Sciatic nerve (tissue), 2 donors: ENCODE measurements at places on chromosomes 2 and 18. TPM values are rescaled to one million over a fixed set of nuclear protein-coding genes. Genes with fewer than 3 reads are reported as not detected.
A peak's percentile ranks its signal among the peaks of the same experiment; 100 is the strongest.

- DNase-seq: no peak
Observed at GRCh38 chr2:190726255-190726654, 77.4 kb downstream of the NAB1 start.

GRCh38 chr18:10216791-10217190, 237.6 kb upstream of the APCDD1 start:
- DNase-seq: no peak

GRCh38 chr2:77397763-77398162, 124.4 kb downstream of the LRRTM4 start:
- DNase-seq: no peak

DNA sequence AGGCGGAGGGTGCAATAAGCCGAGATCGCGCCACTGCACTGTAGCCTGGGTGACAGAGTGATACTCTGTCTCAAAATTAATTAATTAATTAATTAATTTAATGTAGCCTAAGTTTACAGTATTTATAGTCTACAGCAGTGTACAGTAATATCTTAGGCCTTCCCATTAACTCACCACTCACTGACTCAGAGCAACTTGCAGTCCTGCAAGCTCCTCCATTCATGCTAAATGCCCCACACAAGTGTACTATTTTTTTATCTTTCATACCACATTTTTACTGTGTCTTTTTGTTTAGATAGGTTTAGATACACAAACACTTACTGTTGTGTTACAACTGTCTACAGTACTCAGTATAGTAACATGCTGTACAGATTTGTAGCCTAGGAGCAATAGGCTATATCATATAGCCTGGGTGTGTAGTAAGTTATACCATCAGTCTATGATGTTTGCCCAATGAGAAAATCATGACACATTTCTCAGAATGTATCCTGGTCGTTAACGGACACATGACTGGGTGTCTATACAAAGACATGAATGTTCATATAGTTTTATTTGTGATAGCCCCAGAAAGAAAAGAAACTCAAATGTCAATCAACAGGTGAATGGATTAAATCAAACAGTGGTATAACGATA, 15.8 kb upstream of the RNU2-63P start:
- no peak for DNase-seq

Gene TEX51
- total RNA-seq: not detected

Gene CCBE1
- 0.67 TPM for total RNA-seq

Gene PDE1A
- total RNA-seq: 45.7 TPM

Gene HS6ST1
- total RNA-seq: 27.2 TPM

DNA sequence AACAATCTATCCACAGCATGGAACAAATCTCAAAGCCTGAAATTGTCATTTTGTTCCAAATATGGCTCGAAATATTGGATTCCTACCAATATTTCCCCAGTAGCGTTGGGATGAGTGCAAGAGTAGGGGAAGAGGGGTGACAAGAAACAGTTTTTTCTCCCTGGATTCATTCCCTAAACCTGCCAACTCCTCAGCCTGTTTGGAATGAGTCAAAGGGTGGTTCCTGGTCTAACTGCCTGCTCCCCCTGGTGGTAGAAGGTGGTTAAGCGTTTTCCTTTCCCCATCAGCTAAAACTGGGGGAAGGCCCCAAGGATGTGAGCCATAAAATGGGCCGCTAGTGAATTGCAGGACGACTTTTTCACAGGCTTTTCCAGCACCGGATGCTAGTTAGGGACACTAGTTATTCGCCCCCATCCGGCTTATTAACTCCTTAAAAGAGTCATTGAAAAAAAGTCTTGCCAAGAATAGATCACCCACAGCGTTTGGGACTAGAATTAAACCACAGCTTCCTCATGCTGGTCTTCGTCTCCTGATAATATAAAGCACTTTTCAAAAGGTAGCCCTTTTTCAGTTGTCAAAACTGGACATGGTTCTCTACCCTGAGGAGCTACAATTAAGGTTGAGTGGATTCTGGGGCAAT, 72.5 kb downstream of the DHRS9 start:
- DNase-seq: peak; percentile 67

GRCh38 chr2:85111819-85112281, 21.3 kb upstream of the TCF7L1 start:
- no peak for DNase-seq

- DNase-seq: no peak
Observed at GRCh38 chr18:59068276-59069071, 71.2 kb upstream of the SEC11C start.

DNA sequence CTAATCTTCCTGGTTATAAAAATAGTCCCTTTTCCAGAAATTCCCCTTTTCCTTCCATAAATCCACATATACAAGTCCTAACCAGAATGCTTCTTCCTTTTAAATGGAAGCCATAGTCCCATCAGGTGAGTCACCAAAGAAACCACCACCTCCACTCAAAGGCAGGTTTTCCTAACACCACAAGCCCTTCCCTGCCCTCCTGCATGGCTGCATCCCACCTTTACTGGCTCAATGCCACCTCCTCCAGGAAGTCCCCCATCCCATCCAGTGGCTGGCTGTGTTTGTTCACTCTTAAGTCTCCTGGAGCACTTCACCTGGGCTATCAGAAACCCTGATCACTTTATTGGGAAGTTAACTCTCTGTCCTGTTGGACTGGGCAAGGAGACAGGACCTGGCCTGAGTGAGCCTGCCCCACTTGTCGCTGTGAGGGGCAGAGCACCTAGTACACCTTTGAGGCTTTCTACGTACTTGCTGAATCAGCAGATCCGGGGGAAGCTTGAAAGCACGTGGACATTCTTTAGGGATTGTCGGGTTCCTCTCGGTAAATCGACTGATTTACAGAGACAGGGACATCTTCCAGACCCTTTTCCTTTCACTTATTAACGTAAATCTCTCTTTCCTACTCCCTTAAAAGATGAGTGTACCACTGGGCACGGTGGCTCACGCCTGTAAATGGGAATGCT, 71.0 kb downstream of the NGEF start:
- no peak for DNase-seq

GRCh38 chr2:29443627-29444026, 328.4 kb downstream of the CLIP4 start:
- DNase-seq: no peak

- no peak for DNase-seq
Observed at GRCh38 chr2:127097471-127097765, 9.5 kb downstream of the BIN1 start.

Gene KCNIP3
- total RNA-seq: 13.9 TPM

Gene SLC30A3
- total RNA-seq: not detected

- DNase-seq: peak; percentile 65
Observed at GRCh38 chr2:224038049-224038829, 847 bp downstream of the SERPINE2 start.

Gene TMEM198
- total RNA-seq: 2.1 TPM

- DNase-seq: no peak
Observed at GRCh38 chr18:37762076-37762621, 196.6 kb upstream of the CELF4 start.

DNA sequence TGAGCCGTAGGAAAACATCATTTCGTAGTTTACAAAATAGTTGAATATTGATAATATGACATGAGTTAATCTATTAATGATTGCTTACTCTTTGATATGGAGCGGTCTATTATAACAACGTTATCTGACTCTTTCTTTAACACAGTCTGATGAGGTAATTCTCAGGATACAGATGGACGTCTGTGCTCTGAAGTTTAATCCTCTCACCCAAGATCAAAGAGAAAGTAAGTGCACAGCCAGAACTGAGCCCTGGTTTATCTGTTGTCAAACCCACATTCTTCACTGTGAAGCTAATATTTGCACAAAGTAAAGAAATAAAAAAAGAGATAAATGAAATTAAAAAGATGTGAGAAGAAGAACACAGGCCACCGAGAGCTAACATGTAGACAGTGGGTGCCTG, 190.9 kb upstream of the COPS8 start:
- DNase-seq: no peak

GRCh38 chr18:2982452-2983269, 30.3 kb downstream of the LPIN2 start:
- no peak for DNase-seq

DNA sequence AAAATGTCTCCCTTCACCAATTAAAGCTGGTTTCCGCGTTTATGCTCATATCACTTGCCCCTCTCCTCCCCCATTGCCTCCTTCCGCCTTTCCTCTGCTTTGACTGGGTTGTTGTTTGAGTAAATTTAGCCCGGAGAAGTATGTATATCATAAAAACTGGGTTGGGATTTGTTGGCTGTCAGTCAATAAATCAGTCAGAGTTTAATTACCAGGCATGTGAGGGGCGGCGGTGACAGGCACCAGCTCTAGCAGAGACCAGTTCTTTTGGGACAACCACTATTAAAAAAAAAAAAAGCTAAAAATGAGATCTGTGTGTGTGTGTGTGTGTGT, 382.4 kb upstream of the SMIM21 start:
- no peak for DNase-seq

DNA sequence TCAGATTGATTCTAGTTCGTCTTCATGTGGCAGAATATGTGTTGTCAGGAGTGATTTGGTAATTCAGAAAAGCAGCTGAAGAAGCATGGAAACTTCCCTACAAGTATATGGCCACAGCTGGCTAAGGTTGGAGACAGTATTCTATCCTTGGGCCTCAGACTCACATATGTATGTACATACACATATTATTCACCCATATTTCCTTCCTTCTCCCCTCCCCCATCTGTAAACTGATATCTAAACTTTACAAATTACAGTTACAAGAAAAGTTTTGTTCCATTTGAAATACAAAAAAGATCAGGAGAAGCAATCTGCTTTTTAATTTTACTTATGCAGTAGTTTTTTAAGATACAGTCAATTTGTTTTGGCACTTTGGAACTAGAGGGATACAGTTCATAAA, 3.1 kb downstream of the SP3 start:
- no peak for DNase-seq

- DNase-seq: no peak
Observed at GRCh38 chr2:68916226-68916625, 36.5 kb downstream of the GKN2 start.

Gene SPATA3
- not detected for total RNA-seq

Gene MYO7B
- 0.62 TPM for total RNA-seq

DNA sequence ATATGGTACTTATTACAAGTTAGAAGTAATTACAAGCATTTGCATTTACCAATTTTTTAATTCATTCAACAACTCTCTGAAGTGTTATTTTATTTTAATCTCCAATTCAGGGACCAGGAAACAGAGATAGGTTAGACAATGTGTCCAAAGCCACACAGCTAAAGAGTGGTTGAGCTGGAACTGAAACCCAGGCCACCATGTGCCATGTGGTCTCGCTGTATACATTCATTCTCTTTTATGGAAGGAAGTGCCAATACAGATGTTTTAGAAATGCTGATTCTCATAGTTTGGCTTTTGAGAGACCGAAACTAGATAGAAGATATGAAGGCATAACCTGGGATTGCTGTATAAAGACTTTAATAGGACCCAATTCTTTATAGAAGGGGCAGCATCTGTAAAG, 684.6 kb upstream of the ID2 start:
- no peak for DNase-seq
